Stimulated activated CD4-positive, alpha-beta T cell treated with anti-CD3 and anti-CD28 coated beads, Interleukin-1b, Interleukin-23, amount 100 ng/mL, for 48 hours (primary cell): ENCODE measurements at places on chromosomes 12 and 14.
A peak's percentile ranks its signal among the peaks of the same experiment; 100 is the strongest.

DNA sequence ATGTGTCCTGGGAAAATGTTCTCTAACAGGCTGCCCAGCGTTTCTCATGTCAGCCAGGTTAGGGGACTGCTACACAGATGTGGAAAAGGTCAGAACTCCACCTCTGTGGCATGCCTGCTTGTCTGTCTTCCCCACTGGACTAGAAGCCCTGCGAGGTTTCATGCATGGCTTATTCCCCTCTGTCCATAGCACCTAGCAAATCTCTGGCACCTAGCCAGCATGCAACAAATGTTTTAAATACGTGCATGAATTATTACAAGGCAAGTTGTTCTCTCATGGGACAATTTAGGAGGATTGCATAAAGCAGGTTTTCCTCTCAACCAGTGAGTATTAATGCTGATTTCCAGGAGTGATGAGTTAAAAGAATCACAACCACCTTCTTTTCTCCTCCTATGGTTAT, 21.4 kb upstream of the KCNK13 start:
- DNase-seq = no peak

GRCh38 chr12:2722806-2723205, 72.0 kb upstream of the FKBP4 start:
- DNase-seq = no peak

DNA sequence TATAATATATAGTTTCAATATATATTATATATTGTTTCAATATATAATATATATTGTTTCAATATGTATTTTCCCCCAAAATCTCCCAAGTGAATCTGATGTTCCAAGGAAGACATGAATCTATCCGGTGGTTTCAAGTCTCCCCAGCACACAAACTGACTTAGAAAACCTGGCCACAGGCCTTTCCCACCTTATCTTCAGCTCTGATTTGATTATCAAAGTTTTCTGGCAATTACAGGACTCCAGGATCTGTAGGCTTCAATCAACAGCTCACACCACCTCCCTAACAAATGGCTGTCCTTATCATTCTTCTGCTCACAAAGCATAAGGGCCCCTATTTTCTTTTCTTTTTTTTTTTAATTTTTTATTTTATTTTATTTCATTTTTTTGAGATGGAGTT, 22.7 kb upstream of the SPTSSA start:
- no peak for DNase-seq

DNA sequence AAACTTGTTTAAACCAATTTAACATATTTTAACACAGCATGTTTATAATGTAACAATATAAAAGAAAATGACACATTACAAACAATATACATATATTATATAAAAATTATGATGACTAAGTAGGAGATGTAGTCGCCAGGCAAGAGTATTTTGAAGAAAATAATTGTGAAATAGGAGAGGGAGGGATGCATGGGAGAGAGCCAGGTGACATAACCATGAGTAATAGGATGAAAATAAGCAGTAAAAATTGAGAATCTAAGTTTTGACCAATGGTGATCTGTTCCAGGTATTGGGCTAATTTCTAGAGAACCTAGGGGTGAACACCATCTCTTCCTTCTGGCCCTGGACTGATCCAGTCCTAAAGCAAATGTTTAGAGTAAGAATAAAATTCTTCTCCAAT, 315.2 kb upstream of the G2E3 start:
- no peak for DNase-seq

GRCh38 chr12:25480145-25480544, 72.9 kb downstream of the LMNTD1 start:
- DNase-seq = no peak

GRCh38 chr14:102226356-102227125, 78.4 kb downstream of the MOK start:
- DNase-seq = no peak

GRCh38 chr12:106732890-106733289, 41.6 kb upstream of the RIC8B start:
- DNase-seq = no peak

GRCh38 chr12:5924342-5924741, 20.7 kb downstream of the ANO2 start:
- no peak for DNase-seq

GRCh38 chr14:28770061-28770460, 3.5 kb downstream of the FOXG1 start:
- no peak for DNase-seq

DNA sequence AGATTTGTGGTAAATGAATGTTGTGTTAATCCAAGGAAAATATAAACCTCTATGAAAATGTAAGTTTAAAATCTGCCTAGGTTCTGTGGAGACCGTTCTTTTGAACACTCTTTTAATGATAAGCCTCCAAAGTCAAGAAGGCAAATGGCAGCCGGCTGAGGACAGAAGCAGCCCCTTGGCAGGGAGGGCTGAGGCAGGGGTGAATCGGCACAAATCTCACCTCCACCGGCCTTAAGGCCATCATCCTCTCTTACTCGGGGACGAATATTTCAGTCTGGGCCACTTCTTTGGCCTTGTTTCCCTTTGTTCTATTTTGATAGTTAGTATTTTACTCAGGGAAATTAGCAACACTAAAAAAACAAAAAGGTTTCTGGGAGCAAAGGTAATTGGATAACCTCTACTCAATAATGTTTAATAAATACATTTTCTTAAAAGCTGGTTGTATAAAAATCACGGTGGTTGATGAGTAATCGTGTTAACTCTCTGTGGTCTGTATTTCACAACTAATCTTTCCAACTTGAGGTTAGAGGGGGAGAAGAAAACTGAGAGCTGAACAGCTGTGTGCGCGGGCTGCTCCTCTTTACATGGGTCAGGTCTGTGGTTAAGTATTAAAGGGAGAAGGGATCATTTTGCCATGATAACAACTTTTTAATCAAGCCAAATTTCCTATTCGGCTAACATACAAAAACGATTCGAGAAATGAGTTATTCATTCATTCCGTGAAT, 18.6 kb downstream of the LGMN start:
- peak; percentile 20 for DNase-seq
